ENCODE measurements at places on chromosomes 3 and 15.

DNA sequence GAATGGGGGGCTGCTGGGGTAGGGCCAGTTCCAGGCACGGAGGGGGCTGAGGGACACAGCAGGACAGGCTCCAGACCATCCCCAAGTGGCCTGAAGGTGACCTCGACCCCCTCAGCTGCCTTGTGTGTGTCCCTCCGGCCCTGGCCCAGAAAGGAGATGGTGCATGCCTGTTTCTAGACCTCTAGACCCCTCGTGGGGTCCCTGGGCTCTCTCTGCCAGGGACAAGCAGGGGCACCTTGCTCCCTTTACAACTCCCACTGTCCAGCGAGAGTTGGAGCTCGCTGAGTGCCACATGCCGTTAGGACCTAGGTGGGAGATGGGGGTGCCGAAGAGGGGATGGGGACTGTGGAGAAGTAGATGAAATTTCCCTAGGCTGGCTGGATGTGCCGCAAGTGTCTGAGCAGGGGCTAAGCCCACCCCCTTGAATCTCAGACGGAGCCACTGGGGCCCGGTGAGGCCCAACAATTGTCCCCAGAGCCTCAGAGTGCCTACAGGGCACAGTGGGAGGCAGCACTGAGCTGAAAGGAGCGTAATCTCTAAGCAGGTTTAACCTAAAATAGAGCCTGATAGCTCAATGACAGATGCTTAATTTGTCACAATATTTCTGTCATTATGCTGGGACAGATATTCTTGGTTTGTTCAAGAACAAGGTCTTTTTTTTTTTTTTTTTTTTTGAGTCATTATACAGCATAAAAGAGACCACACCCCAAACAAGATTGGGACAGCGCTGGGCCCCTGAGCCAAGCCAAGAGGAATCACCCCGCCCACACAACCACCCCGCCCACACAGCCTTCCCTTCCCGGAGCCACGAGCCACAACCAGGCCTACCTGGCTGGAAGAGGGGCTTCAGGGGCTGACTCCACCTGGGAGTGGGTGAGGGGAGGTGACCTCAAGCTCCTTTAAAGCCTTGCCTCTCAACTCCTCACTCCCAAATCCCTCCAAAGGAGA is 23.6 kb upstream of the KLF13 start:
- no peak for DNase-seq

GRCh38 chr3:128074851-128075521 is 22.7 kb downstream of the SEC61A1 start:
- no peak for DNase-seq

DNA sequence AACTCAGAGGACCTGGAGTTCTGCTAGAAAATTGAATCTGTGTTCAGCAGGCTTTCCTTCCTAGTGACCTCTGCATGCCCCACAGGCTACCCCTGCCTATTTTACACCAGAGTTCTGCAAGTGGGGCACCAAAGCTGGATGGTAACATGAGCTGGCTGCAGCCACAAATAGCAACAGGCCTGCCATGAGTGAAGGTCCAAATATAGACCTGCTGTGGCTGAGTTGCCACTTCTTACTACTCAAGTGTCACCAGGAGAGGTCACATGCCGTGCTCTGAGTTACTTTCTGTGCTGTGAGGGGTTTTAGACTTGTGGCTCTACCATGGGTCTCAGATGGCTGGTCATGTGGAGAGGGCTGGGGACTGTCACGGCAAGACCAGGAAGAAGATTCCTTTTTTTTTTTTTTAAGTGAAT is at the start of gene FSD2:
Gene FSD2 (minus strand): TSS at position 76 of the 413 bp plus-strand sequence. CDS start 18,679 bp downstream, outside the sequence.
- peak; percentile 2 for DNase-seq

DNA sequence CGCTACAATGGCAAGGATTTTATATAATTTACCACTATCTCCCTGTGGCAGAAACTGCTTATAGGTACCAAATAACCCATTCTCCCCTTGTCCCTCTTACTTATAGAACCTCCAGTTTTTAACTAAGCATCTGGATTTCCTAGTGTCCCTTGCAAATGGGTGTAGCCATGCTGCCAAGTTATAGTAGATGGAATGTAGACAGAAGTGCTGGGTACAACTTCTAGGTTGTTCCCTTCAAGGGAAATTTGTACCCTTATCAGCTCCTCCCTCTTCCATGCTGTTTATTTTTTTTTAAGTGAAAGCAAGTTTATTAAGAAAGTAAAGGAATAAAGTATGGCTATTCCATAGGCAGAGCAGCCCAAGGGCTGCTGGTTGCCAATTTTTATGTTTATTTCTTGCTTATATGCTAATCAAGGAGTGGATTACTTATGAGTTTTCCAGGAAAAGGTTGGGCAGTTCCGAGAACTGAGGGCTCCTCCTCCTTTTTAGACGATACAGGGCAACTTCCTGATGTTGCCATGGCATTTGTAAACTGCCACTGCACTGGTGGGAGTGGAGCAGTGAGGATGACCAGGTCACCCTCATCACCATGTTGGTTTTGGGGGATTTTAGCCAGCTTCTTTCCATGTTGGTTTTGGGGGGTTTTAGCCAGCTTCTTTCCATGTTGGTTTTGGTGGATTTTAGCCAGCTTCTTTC is 40.1 kb upstream of the TM4SF19 start:
- DNase-seq = no peak

DNA sequence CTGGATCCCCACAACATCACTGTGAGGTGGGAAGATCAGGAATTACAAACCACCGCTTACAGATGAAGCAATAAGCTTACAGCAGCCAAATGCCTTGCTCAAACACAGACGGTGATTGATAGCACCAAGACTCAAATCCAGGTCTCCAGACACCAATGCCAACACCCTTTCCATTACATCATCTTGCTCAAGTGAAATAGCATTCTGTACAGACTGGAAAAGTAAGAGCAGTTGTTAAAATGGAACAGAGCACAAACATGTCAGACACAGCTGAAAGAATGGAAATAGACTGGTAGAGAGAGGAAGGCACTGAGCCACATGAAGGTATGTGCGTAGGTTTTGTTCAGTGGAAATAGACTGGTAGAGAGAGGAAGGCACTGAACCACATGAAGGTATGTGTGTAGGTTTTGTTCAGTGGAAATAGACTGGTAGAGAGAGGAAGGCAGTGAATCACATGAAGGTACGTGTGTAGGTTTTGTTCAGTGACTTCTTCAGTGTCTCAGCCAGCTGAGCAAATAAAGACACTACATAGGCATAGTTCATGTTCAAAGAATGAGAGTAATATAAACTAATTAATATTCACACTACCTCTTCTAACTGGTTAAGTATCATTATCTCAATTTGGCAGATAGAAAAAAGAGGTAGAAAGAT is 15.6 kb downstream of the CLDN1 start:
- DNase-seq = no peak

- no peak for DNase-seq
These were observed 428.8 kb downstream of the PYDC2 start for GRCh38 chr3:191889756-191890155.

DNA sequence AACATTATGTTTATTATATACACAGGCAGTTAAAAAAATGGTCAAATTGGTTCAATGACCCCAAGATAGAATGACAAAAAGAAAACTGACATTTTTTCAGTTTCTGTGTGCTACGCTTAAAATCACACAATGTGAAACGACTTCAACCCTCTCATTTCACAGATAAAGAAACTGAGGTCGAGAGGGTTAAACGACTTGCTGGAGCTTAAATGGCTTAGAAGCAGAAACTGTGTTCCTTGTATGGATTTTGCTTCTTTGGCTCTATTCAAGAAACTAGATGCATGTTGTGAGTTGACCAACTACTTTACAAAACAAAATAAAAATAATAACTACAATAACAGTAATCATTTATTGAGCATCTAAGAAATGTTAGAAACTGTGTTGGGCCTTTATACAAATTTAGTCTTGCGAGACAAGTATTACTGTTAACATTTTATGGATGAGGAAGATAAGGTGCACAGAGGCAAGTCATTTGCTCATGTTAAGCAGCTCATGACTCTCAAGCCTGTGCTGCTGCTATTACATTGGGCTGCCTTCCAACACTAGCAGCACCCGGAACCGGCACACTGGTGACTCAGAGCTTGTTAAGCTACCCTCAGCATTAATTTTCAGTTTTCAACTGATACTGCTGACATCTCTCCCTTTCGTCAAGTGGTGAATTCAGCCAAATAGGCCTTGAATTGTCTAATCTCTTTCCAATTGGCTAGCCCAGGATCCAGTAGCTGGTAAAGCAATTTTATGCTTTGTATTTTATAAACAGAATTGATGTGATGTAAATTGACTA is 487.6 kb downstream of the NAALADL2 start:
- DNase-seq = no peak

- DNase-seq = no peak
These were observed 93.6 kb upstream of the LPP start for GRCh38 chr3:188060264-188060835.

GRCh38 chr15:31081588-31082250 is 19.8 kb downstream of the TRPM1 start:
- DNase-seq = no peak

DNA sequence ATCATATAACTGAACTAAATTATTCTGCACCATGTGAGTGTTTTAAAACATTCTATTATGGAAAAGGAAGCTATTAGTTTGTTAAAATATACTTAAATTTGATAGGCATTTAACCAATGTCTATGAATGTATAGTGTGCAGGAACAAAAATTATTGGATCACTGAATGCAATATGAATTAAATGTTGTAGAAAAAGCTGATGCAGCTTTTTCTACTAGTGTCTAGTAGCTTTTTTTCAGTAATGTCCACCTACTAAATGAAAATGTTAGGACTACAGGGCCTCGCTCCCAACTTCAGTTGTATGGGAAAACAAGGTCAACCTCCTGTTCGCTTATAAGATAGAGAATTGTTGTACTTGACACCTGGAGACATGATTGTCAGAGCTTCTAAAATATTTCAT is 335.0 kb downstream of the MECOM start:
- DNase-seq = no peak

GRCh38 chr3:39136533-39137434 is 16.6 kb downstream of the CSRNP1 start:
- no peak for DNase-seq

DNA sequence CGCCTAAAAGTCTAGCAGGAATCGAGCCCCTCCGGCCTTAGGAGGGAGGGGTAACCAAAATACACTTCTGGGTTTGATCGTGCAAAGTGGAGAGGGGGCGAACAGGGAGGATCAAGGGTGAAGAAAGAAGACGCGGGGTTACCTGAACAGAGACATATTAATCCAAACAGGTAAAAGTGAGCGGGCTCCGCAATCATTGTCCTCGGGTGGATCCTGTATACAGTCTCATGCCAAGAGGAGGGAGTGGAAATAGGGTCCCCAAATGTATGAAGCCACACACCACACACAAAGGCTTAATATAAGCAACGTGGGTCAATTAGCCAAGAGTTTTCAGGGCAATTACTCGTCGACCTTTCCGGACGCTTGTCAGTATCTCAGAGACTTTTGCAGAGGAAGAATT is 749.5 kb downstream of the ROBO1 start:
- no peak for DNase-seq

- no peak for DNase-seq
These were observed 97.3 kb downstream of the EPHB1 start for GRCh38 chr3:134892326-134892725.

GRCh38 chr3:109257269-109257668 is 59.0 kb downstream of the DPPA2 start:
- no peak for DNase-seq

DNA sequence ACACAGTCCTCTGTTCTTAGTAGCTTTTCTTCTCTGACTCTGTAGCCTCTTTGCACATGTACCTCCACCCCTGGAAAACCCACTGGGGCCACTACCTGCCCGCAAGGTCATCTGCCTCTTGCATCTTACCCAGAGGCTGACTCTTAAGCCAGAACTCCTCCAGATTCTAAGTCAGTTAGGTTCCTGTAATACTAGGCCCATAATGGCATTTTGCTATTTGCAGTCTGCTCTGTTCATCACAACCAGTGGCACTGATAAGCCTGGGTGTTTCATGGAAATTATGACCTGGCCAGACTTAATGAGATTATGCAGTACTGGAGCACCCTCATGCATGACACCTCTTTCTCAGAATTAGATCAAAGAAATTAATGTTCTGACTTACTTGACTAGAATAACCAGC is 31.7 kb upstream of the ATG7 start:
- no peak for DNase-seq

DNA sequence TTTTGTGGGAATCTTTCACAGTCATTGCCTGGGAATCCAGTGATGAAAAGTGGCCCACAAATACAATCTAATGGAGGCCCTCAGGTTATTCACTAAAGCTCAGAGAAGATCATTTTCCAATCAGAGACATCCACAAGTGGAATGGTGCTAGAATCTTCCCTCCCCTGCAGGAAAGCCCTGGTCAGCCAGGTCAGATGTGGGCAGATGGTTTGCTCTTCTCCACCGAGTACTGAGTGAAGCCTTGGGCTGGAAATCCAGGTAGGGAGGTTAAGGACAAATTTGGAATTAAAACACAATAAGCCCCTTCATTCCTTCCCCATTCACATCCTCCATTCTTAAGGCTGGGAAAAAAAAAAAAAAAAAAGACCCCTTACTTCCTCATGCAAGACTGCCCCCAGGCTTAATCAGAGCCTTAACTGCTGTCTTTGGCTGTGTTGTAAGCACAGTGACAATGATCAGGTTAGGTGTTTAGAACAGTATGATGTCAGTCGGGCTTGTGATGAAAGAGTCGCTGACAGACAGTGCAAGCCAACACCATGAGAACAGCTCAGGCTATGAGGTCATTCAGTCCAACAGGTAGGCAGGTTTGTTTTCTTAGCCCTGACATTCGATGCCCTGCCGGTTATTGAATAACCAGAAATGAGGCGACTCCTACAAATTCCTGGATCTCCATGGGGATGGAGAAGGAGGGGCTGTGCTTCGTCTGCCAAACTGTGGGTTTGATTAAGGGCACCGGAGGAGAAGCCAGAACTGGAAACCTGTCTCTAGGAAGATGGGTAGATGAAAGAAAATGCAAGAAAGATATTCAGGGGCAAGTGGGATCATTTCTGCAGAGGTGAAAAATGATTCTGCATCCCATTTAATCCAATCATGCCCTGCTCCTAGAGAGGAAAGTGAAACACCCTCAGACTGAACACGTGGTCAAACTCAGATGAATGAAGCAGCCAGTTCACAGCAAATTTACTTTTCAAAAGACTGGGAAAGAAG is 23.5 kb upstream of the HES1 start:
- no peak for DNase-seq

- no peak for DNase-seq
These were observed 13.0 kb downstream of the TBC1D2B start for GRCh38 chr15:78064544-78064943.

DNA sequence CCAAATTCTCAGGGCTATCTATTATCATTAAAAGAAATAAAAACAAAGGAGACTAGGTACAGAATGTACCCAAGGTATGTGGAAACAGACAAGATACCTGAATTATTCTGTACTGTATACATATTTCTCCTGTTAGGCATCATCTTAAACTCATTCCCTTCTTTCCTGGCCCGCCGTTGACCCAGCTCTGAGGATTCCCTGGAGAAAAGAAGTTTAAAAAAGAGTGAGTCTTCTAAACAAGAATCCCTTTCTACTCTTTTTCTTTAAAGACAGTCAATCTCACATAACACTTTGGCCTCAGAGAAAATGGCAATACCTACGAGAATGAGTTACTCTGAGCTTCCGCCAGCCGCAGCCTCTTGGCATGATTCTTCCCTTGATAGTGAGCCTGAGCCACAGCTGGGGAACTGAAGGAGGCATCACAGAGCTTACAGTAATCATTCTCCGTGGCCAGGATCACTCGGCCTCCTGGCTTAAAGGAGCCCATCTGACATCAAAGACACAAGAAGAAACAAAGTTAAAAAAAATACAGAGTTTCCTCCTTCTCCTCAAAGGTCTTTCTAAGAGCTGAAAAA is 44.2 kb downstream of the ZMAT3 start:
- no peak for DNase-seq

GRCh38 chr3:119308355-119308754 is 14.2 kb downstream of the ARHGAP31 start:
- no peak for DNase-seq

All from stimulated activated CD8-positive, alpha-beta memory T cell treated with anti-CD3 and anti-CD28 coated beads, Interleukin-7, amount 100 ng/mL, for 1 hour (primary cell).